Activated naive CD4-positive, alpha-beta T cell (primary cell): ENCODE measurements at places on chromosomes 12 and 14.

DNA sequence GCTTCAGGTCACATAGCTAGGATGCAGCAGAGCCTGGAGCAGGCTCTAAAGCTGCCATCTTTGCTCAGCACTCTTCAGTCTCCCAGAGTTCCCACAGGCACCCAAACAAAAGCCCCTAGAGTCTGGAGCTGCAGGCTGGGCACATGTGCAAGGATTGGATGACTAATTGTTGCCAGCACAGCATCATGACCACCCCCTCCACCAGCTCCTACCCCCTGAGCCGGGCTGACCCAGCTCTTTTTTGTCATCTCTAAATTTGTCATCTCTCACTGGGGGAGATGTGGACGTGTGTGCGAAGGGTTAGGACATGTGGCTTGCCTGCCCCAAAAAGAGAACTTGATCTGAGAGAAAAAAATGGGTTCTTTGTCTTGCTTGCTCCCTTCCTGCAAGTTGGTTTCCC is 4.3 kb upstream of the MMP19 start:
- DNase-seq = no peak

GRCh38 chr12:4246116-4246515 is 27.4 kb upstream of the CCND2 start:
- no peak for DNase-seq

DNA sequence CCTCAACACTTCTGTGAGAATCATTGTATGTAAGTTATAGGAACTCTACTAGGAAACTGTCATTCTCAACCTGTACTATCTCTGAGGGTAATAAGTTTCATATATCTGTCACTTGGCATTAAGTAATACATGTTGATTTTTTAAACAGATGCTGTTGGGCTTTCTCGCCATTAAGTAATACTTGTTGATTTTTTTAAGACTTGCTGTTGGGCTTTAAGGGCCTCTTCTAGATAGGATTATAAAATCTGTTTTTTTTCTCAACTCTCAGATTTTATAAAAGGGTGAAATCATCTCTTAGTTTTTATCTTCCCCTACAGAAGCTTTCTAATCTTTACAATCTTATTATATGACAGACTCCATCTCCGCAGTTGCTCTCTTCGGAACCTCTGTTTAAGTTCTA is 5.6 kb downstream of the WASHC4 start:
- DNase-seq = no peak

GRCh38 chr12:46915836-46916235 is 90.0 kb upstream of the SLC38A4 start:
- DNase-seq = no peak

DNA sequence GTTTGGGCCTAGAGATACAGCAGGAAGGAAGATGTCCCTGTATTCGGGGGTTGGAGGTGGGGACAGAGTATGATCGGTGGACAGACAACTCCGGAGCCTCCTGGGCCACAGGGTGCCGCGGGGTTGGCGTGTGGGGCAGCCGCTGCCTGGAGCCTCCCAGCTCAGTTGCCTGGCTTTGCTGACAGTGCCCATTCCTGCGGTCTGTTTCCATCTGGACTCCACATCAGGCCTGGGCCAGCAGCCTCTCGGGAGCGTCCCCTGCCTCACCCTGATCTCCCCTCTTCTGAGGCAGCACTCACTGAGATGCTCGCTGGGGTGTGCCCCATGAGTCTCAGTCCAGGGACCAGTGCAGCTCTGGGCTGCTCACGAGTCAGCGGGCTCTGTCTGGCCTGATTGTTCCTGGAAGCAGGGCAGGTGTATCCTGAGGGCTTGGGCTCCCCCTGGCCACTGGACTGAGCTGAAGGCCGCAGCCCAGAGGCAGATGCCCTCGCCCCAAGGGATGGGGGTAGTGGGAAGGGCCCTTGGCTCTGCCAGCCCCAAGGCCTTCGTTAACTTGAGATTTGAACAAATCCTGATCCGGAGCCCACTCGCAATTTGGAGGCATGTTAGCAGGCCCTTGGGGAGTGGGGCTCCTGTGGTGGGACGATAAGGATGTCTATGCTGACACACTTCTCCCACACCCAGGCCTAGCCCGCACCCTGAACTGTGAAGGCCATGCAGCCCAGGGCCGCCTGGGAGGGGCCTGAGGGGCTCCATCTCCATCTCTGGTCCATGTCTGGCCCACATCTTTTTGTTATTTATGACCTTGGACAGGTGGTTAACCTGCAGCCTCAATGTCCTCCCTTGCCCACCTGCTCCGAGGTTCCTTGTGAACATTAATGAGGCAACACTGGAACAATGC is 7.5 kb downstream of the HIP1R start:
- no peak for DNase-seq

DNA sequence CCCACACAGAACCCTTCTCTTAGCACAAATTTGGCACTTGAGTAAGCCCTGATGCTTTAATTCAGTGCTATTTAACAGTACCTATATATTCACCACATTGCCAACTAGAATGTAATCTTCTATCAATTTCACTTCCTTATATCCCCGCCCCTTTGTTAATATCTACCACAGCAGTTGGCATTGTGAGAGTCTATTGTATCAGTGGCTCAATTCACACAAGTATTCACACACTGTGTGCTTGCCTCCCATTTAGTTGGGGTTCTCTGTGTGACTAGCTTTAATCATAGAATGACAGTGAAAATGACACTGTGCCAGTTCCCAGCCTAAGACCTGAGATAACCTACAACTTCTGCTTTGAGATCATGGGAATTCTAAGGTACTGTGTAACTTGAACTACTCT is 103.1 kb downstream of the SEC23A start:
- no peak for DNase-seq

GRCh38 chr12:112577473-112578329 is 159.0 kb downstream of the PTPN11 start:
- DNase-seq = no peak

DNA sequence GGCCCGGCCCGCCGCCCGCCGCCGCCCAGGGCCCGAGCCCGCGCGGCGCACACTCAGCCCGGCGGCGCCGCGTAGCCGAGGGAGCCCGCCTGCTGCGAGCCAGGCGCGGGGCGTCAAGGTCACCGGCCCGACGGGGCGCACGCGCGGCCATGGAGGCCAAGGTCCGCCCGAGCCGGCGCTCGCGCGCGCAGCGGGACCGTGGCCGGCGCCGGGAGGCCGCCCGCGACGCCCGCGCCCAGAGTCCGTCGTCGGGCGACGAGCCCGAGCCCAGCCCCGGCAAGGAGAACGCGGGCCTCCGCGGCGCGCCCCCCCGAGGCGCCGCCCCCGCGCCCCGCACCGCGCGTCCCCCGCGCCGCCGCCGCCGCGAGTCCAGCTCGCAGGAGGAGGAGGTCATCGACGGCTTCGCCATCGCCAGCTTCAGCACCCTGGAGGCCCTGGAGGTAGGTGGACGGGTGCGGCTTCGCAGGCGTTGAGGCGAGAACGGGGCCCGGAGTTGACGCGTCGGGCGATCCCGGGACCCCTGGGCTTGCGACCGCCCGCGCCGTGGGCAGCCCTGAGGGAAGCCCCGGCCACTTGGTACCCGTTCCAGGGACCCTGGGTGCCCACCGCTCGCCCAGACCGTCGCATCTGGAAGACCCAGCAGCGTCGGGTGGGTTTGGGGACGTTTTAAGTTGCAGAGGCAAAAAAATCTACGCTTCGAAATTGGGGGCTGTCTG is 629 bp downstream of the FBRSL1 start:
- DNase-seq = no peak

DNA sequence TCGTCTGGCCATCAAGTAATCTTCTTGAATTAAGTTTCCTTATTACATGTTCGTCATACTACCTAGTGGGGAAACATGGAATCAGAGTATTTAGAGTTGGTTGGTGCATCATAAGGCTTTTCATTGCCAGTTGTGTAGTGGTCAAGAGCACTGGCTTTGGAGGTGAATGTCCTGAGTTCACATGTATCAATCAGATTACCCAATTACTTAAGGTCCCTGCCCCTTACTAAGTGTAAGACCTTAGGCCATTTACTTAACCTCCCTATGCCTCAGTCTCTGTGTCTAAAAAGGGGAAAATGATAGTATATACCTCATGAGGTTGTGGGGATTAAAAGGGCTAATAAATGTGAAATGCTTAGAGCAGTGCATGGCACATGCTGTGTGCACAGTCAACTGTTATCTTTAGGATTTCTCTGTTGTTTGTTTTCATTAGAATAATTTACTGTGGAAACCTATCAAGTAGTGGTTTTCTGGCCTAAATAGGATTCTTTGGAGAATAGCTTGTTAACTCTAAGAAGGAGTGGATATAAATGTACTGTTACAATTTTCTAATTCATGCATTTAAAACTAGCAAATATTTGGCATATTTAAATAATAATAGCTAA is 27.0 kb downstream of the MSRB3 start:
- no peak for DNase-seq

- DNase-seq = no peak
Measured at GRCh38 chr12:71397433-71397954, 42.1 kb upstream of the LGR5 start.

DNA sequence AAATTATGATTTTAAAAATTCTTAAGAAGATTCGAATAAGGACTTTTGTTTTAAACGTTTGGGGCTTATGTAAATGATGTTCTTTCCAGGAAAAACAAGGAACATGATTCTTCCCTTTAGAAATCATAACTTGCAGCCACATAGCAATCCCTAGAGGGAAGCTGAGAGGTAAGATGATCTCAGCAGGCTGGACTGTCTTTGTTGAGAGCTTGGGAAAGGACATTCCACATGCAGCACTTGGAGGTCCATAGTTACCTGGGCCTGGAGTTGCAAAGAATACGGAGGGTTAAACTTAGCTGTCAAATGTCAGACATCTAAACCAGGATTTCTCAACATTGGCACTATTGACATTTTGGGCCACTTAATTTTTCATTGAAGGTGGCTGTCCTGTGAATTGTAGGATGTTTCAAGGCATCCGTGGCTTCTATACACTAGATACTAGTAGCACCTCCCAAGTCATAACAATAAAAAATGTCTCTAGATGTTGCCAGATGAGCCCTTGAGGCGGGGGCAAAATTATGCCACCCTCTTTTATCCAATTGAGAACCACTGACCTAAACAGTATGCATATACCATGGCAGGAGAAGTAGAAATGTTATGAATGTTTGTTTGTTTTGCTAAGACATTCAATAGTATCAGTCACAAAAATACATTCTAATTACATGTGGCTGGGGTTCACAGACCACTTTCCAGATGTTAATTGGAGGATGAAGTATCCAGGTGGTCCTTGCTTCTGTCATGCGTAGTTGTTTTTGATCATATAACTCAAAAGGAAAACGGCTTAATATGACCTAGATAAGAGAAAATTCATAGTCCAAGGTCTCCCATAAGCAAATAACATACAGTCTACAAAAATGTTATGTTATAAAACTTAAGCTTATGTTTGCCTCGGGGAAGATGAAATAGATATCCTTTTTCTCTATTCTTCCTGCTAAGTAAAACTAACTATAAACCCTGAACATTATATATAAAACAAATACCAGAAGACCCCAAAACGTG is 30.5 kb downstream of the TTC6 start:
- no peak for DNase-seq

DNA sequence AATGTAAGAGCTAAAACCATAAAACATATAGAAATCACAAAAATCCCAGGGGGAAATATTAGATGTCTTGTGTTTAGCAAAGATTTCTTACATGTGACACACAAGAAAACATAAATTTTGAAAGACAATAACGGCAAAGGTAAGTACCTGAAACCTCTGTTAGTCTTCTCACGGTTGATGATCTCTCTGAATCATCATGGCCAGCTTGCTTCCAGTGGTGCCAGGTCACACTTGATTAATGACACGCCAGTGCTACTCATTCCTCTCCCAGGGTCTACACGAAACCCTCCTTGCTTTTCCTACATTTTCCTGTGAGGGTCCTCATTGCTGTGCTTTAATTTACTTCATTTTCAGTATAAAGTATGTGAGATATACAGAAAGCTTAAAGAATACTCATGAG is 114.4 kb upstream of the PARP11 start:
- DNase-seq = no peak

GRCh38 chr12:45737638-45738037 is 8.1 kb downstream of the ARID2 start:
- DNase-seq = no peak

DNA sequence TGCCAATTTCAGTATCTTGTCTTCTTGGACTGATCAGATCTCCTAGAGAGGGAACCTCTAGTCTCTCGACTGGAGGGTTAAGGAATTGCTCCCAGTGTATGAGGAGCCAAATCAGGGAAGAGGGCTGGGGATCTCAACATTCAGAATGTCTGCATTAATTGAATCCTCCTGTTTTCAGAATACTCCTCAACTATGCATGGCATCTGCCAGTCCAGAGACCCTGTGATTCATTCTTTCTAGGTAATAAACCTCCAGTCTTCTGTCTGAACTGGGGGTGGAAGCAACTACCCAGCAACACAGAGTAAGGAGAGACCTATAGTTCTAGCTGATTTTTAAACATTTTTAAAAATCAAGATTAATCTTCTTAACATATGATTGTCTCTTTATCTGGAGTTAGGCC is 92.7 kb downstream of the AKAP6 start:
- DNase-seq = no peak

GRCh38 chr12:53124352-53124723 is 21.1 kb downstream of the SOAT2 start:
- DNase-seq = no peak

DNA sequence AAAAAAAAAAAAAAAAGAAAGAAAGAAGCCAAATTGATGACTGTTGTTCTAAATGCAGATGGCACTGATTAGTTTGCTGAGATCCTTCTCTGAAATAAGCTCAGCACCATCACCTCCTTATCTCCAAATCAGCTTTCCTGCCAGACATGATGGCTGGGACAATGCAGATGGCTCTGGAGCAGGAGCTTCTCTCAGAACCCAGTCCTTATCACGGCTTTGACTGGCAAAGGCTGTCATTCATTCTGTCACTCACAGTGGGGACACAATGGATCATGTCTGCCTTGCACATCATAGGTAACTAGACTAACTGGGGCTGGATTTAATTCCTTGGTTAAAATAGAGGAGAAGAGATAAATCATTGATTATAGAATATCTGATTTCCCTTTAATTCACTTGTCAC is 146.3 kb downstream of the PDZRN4 start:
- no peak for DNase-seq

DNA sequence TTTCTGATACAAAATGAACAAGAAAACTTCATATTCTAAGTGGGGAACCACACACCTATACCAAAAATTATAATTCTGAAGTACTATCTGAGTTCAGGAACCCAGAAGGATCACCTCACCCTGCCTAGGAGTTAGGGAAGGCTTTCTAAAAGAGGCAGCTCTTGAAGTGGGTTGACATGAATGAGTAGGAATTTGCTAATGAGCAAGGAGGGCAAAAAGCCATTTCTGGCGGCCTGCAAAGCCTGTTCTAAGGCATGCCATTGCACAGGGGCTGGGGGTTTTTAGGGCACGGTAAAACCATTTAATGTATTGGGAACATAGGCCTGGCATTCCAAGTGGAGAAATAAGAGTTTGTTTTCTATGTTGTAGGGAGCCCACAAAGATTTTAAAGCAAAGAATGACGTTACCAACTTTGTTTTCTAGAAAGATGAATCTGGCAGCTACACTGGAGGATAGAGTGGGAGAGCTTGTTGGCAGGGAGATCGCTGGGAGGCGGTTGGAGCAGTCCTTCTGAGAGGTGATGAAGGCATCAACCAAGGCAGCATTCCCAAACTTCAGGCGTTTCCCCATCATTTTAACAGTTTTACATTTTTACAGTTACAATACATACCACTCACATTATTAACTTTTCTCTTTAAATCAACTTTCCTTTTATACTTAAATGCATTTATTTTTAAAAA is 14.1 kb downstream of the IFT43 start:
- DNase-seq = no peak

GRCh38 chr12:113973109-113973904 is 7.2 kb upstream of the RBM19 start:
- DNase-seq = no peak
